ENCODE measurements at places on chromosomes 16 and 17. TPM values are rescaled to one million over a fixed set of nuclear protein-coding genes. Genes with fewer than 3 reads are reported as not detected.

DNA sequence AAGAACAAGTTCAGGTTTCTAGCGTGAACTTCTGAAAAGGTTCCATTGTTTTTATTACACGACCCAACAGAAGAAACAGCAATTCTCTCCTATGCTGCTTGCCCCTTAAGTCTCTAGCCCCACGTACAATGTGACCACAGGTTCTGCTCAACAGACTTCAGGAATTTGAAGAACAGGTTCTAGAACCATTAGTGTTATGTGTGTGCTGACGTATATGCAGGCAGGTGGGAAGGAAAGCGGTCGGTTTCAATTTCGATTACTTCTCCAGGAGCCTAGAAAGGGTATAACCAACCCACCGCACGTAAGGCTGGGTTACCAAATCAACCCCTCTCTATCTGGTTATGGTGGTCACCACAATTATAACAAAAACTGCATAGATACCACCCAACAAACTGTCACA lies 39.4 kb downstream of the XPO6 start:
- no peak for DNase-seq

DNA sequence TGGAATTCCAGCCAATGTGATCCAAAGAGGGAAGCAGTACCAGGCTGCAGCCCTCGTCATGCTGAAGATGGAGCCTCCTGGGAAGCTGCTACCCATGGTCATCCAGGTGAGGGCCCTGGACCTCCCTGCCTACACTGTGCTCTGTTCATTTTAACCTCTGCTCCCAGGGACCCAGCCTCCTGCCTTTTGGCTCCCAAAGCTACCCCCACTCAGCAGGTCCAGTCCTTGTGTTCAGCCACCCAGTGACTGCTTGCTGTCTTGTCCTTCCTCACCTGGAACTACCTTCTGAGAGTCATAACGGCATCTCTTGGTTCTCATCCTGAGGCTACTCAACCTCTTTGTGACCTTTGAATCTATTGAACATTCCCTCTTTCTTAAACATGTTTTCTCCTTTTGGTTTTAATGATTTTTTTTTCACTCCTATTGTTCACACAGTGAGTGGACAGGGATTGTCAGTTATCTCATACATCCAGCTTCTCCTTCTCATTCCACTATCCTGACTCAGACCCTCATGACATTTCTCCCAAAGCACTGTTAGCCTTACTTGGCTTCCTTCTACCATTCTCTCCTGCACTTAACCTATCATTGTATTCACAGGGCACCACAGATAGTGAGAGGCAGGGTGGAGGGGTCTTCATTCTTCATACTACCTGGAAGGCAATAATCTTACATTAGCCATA lies 53.3 kb downstream of the GOSR1 start:
- no peak for DNase-seq

DNA sequence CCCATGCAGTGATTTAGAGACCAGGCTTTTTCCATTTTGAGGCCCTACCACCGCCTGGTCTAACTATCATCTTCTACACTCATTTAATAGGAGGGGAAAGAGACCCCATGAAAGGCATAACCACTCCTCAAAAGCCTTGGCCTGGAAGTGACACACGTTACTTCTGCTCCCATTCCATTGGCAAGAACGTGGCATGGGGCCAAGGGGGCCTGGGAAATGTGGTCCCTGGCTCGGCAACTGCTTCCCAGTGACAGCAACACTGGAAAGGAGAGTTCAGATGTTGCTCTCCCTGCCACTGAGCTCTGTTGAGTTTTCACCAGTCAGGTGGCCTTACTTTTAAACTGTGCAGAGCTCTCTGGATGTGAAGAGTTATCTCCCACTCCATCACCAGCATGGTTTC lies 45.2 kb upstream of the MAP3K14 start:
- no peak for DNase-seq

DNA sequence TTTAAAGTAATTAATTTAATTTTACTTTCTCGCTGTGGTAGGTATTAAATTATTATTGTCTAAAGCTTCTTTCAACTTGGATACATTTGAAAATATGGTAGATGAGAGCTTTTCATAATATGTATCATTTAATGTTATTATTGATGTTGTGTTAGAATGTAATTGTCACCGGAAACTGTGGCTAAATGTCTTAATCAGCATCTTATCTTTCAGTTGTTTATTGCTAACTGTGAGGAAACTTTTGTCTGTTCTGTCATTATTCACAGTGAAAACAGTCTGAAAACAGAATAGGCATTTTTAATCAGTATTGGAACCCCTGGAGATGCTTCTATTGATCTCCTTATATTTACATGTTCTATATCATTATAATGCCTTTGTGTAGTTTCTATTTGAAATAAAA lies 120.7 kb downstream of the STXBP4 start:
- DNase-seq: no peak

DNA sequence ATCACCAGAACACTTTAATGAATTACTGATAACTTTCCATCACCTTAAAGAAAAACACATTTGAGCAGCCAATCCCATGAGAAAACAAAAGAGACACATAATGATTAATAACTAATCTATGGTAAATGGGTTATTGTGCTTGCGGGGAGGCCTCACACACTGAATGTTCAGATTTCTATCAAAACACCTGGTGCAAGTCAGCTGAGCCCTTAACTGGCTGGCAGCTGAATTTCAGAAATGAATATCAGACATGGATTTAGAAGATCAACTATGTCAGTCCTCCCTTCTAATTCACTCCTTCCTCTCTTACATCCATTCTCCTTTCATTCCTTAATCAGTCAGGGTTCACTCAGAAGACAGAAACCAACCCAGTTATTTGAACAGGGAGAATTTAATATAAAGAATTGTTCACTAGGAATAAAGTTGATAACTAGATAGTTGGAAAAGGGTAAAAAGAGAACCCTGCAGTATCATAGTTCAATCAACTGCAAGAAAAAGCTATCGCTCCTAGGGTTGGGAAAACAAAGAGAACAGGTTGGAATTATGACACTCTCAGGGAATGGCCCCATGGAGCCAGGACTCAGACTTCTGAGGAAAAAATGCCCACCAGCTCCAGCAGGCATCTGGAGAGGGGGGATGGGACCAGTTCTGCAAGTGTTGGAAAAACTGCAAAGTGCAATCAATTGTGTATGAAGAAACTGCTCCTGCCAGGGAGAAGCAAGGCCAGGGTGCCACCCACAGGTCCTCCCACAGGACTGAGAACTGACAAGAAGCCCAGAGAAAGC lies 577.1 kb upstream of the CDH5 start:
- no peak for DNase-seq

DNA sequence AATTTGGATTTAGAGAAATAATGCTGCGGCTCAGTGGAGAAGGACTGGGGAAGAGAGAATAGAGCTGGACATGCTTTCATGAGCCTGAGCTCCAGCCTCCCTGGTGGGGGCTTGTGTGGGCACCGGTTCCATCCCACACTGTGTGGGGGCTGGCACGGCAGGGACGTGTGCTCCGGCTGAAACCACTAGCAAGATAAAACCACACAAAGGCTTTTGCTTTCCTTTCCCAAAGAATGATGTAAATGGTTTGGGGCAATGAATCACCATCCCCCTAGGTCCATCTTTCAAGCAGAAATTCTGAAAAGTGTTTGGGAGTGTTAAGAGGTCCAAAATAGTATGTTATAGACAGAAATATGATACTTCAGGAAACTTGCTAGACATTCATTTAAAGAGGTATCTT lies 77.0 kb downstream of the CDH11 start:
- DNase-seq: no peak

DNA sequence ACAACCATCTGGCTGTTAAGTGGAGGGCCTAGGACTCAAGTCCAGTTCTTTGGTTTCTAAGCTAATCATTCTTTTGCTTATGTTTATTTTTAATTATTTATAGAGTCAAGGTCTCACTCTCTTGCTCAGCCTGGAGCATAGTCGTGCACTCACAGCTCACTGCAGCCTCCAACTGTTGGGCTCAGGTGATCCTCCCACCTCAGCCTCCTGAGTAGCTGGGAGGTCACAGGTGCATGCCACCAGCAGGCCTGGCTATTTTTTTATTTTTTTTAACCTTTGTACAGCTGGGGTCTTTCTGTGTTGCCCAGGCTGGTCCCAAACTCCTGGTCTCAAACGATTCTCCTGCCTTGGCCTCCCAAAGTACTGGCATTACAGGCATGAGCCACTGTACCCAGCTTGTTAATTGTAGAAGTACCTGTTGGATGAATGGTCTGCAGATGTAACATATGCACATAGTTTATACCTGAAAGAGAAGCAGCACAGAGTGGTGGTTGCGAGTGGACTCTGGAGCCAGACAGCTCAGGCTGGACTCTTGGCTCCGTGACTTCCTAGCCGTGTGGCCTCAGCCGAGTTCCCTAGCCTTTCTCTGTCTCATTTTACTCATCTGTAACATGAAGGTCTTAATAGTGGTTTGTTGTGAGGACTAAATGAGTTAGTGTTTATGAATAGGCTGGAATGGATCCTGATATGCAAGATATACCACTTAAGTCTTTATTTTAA lies 337.5 kb downstream of the SNX29 start:
- DNase-seq: no peak

DNA sequence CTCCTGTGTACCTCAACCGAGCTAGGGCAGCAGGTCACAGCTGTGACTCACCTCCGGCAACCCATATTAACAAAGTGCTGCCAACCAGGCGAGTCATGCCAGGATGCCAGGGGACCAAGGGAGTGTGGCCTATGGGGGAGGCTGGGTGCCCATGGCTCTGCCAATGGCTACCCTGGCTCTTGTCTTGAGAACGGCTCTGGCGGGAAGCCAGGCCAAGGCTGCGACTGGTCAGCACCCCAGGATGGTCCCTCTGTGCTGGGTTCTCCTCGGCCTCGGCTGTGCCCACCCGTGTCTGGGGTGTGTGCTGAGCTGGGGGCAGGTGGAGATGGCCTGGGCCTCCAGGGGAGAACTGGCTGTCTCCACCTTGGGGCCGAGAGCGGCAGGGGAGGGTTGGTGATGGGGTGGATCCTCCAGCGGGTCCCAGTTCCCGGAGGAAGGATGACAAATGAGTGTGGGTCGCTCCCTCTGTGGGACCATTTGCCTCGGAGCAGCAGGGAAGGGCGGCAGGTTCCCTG lies 75.8 kb downstream of the MRC2 start:
- DNase-seq: no peak

DNA sequence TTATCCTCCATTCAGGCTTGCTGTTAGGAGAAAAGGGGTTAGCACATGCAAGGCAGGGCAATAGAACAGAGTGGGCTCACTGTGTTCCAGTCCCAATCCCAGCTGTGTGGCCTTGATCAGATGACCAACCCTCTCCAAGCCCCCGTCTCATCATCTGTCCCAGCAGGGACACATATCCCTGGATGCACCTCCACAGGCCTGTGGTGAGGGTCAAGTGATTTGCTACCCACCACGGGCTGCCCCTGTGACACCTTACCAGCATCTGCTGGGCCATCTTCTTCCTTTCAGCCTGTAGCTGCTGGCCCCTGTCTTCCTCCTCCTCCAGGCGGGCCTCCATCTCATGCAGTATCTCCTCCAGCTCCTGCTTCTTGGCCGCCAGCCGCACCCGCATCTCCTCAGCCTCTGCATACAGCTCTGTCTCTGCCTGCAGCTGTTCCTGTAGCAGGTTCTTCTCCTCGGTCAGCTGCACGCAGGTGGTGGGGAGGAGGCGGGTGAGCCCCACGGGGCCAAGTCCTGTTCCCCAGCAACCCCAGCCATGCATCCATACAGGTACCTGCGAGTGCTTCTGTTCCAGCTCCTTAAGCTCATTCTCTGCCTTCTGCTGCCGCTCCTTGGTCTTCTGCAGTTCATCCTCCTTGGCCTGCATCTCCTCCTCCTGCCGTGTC lies 91.3 kb downstream of the NDE1 start:
- DNase-seq: no peak

GRCh38 chr17:35449371-35449931 lies 885 bp upstream of the SLFN13 start:
- no peak for DNase-seq

GRCh38 chr17:29905086-29905878 lies 24.7 kb downstream of the SSH2 start:
- no peak for DNase-seq

- no peak for DNase-seq
Measured at GRCh38 chr16:85491798-85492294, 121.3 kb upstream of the GSE1 start.

DNA sequence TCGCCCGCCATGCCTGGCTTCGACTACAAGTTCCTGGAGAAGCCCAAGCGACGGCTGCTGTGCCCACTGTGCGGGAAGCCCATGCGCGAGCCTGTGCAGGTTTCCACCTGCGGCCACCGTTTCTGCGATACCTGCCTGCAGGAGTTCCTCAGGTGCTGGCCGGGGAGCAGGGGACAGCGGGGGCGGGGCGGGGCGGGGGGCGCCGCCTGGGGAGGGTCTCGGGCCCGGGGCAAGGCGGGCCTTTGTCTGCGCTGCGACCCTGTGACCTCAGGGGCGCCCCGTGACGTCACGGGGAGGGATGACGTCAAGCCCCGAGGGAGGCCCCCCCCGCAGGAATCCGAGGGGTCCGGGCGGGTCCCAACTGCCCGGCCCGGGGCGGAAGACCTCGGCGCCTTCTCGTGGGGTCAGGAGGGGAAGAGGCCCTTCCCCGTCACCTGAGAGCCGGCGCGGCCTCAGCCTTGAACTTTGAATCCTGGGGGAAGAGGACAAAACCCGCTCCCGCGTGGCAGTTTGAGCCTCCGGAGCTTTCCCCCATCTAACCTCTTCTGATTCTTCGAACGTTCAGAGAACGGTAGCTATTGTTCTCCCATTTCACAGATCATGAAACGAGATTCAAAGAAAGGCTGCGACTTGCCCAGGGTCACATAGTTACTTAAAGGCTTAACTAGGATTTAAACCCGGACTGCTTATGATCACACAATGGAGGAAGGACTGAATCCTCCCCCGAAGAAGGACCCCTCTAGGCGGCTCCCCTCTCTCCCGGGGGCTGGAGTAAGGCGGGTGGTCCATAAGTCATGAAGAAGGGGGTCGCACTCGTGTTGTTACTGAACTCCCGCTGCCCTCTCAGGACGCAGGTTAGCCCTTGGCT lies 527 bp downstream of the TRAF4 start:
- DNase-seq: no peak

DNA sequence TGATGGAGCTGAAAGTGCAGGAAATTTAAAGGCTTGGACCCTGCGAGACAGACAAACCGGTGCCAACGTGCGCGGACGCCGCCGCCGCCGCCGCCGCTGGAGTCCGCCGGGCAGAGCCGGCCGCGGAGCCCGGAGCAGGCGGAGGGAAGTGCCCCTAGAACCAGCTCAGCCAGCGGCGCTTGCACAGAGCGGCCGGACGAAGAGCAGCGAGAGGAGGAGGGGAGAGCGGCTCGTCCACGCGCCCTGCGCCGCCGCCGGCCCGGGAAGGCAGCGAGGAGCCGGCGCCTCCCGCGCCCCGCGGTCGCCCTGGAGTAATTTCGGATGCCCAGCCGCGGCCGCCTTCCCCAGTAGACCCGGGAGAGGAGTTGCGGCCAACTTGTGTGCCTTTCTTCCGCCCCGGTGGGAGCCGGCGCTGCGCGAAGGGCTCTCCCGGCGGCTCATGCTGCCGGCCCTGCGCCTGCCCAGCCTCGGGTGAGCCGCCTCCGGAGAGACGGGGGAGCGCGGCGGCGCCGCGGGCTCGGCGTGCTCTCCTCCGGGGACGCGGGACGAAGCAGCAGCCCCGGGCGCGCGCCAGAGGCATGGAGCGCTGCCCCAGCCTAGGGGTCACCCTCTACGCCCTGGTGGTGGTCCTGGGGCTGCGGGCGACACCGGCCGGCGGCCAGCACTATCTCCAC lies at the start of gene NOG:
NOG (plus strand) TSS at position 54 of the 674 bp plus-strand sequence; CDS start at position 579, 525 bp downstream.
- DNase-seq: no peak

- no peak for DNase-seq
Measured at GRCh38 chr17:9566067-9566466, 9.6 kb downstream of the STX8 start.

The PSME3 gene
- total RNA-seq: 79.1 TPM

The PIMREG gene
- 0.79 TPM for total RNA-seq

The TAC4 gene
- total RNA-seq: not detected

The MIF4GD gene
- total RNA-seq: 39.2 TPM

The BEAN1 gene
- not detected for total RNA-seq

The ZG16B gene
- not detected for total RNA-seq

The INCA1 gene
- not detected for total RNA-seq

The CCL4 gene
- total RNA-seq: 7.7 TPM

The TMC8 gene
- 507 TPM for total RNA-seq
